Progenitor cell of endocrine pancreas (in vitro differentiated cells): ENCODE measurements at places on chromosomes 3 and 15. TPM values are rescaled to one million over a fixed set of nuclear protein-coding genes. Genes with fewer than 3 reads are reported as not detected.

GRCh38 chr3:170942011-170942410, 33.6 kb upstream of the EIF5A2 start:
- DNase-seq = no peak
- H3K36me3 ChIP-seq = no peaks in the 10 kb centered on the region
- no peaks in the 10 kb centered on the region for H3K4me1 ChIP-seq
- no peaks in the 10 kb centered on the region for H3K27me3 ChIP-seq

- DNase-seq = no peak
- peaks cover 8% of the 10 kb centered on the region for H3K27me3 ChIP-seq
- H3K36me3 ChIP-seq = no peaks in the 10 kb centered on the region
Measured at GRCh38 chr3:139695426-139696313, 17.9 kb upstream of the NMNAT3 start.

DNA sequence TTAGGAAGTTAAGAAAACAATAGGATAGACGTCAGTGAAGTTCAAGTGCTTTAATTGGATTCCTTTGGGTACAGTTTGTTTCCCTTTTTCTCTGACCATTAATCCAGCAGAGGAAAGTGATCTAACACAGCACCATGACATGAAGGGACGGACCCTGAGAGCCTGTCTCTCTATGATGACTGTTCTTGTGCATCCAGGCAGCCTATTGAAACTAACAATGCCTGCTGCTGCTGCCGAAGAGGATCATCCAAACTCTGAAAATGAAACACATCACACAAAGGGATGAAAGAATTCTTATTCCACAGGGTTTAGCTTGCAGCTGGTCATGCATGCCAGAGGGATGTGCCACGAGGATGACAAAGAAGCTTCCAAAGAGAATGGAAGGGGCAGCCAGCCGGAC, 75.5 kb downstream of the ZBTB20 start:
- H3K4me1 ChIP-seq = peaks cover 3% of the 10 kb centered on the region
- peaks cover 1% of the 10 kb centered on the region for H3K36me3 ChIP-seq
- no peak overlapping the region for H3K27ac ChIP-seq
- no peak overlapping the region for H3K4me3 ChIP-seq
- H3K27me3 ChIP-seq = no peaks in the 10 kb centered on the region
- DNase-seq = no peak

GRCh38 chr15:50267577-50267976, 2.1 kb upstream of the HDC start:
- no peak overlapping the region for H3K4me3 ChIP-seq
- no peak for DNase-seq
- H3K36me3 ChIP-seq = no peaks in the 10 kb centered on the region

DNA sequence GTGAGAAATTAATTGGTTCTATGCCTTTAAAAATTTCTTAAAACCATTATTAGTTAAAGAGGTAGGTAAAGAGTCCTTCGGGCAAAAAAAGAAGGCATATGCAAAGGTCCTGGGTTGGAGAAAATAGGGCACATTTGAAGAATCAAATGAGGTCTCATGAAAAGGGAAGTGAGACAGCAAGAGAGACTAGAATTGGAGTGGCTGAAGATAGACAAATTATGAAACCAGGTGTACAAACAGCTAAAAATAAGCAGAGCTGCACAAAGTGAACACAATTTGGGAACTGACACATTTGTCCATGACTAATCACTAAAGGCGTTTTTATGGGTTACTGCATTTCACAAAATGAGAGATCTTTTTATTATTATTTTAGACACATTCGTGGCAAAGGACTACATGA, 581.2 kb downstream of the PYDC2 start:
- H3K36me3 ChIP-seq = no peaks in the 10 kb centered on the region
- no peak for DNase-seq
- H3K27me3 ChIP-seq = no peaks in the 10 kb centered on the region
- H3K27ac ChIP-seq = no peak overlapping the region
- H3K4me1 ChIP-seq = no peaks in the 10 kb centered on the region

FYCO1 gene
- total RNA-seq = 17.0 and 18.0 TPM in 2 replicates

DNA sequence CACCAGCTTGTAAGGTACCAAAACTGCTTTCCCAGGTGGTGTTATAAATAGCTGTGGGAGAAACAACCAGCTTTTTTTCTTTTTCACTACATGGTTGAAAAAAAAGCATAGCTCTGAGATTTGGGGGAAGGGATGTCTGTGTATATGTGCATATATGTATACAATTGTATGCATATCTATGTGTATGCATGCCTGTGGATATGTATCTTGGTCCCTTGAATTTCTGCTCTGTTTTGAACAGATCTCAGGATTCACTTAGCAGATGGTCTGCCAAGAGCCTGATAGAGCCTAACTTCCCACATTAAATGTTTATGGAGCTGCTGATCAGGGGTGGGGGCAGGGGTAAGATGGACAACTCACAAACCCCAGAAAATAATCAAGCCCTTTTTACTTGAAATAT, 39.0 kb upstream of the CPNE4 start:
- no peak overlapping the region for H3K4me3 ChIP-seq
- H3K27ac ChIP-seq = no peak overlapping the region
- no peak for DNase-seq
- no peaks in the 10 kb centered on the region for H3K27me3 ChIP-seq
- H3K36me3 ChIP-seq = no peaks in the 10 kb centered on the region
- peaks cover 5% of the 10 kb centered on the region for H3K4me1 ChIP-seq

DNA sequence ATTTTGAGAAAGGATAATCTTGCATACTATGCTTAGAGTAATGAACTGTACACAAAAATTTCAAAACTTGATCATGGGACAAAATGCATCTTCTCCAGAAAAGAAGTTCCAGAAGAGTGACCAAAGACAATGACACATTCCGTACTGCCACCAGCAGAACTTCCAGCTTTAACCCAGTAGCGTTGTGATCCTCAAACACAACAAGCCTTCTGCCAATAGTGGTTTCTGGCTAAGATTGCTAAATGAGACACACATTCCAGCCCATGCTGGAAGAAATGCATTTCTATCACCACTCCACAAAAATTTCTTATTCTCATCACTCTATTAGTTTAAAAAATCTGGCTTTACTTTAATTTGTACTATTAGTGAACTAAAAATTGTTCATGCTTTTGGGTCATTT, 334.9 kb downstream of the TBC1D5 start:
- no peaks in the 10 kb centered on the region for H3K27me3 ChIP-seq
- H3K27ac ChIP-seq = no peak overlapping the region
- no peak overlapping the region for H3K4me3 ChIP-seq
- H3K4me1 ChIP-seq = peaks cover 4% of the 10 kb centered on the region
- DNase-seq = no peak
- peaks cover 4% of the 10 kb centered on the region for H3K36me3 ChIP-seq

RPS17 gene
- total RNA-seq = 1,639 and 1,699 TPM in 2 replicates

DNA sequence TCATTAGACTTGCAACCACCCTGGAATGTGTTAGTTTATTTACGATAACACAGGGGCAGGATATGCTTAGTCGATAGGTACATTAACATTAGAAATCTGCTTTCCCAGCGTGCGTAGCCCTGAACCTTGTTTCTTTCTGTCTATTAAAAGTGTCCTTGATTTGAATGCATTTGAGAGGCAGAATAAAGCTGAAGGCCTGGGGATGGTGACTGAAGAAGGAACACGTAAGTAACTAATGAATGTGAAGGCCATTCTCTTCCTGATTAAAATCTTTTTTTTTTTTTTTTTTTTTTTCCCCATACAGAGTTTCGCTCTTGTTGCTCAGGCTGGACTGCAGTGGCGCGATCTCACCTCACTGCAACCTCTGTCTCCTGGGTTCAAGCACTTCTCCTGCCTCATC, 142.8 kb upstream of the CHRM5 start:
- H3K27ac ChIP-seq = no peak overlapping the region
- H3K4me3 ChIP-seq = no peak overlapping the region
- DNase-seq = no peak
- H3K36me3 ChIP-seq = no peaks in the 10 kb centered on the region
- no peaks in the 10 kb centered on the region for H3K4me1 ChIP-seq
- H3K27me3 ChIP-seq = no peaks in the 10 kb centered on the region

DNA sequence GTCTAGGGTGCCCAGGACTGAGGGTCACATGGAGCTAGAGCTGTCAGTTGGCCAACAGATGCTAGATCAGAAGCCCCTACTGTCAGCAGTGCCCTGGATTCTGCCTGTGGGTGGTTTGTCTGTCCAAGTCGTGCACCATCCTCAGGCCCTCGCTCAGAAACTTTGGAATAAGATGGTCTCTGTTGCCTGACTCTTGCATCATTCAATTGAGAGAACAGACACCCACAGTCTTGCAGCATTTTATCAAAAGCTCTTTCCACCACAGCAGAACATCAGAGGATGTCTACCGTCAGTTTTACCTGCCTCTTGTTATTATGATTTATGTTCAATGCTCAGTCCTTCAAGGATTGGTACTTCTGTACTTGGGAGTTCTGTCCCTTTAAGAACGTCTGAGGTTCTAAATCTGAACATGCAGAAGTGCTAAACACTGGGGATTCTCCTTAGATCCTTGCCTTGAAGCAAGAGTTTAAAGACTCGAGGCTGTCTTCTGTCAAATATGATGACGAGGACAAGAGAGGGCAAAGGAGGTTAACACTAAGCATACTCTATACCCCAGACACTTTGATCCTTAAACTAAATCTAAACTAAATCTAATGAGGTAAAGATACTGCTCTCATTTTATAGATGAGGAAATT, 4.8 kb downstream of the AQP9 start:
- H3K4me1 ChIP-seq = no peaks in the 10 kb centered on the region
- no peak overlapping the region for H3K27ac ChIP-seq
- peaks cover 9% of the 10 kb centered on the region for H3K27me3 ChIP-seq
- no peak overlapping the region for H3K4me3 ChIP-seq

DNA sequence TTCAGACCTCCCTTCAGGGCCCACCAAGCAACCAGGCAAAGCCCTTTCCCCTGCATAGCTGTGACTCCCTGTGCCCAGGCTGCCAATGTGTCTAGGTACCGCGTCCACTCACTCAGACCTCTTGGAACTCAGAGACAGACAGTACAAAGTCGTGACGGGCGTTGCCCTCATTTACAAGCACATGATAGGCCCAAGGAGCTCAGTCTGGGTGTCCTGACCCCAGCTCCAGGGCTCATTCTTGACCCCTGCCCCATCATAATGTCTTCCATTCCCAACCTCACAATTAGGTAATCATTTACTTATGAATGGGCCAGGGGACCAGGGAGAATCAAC, 56.0 kb downstream of the KLF13 start:
- no peak for DNase-seq
- peaks cover 10% of the 10 kb centered on the region for H3K36me3 ChIP-seq
- no peak overlapping the region for H3K27ac ChIP-seq
- peaks cover 8% of the 10 kb centered on the region for H3K4me1 ChIP-seq
- peaks cover 3% of the 10 kb centered on the region for H3K27me3 ChIP-seq

DPPA2 gene
- 0.58 and 0.69 TPM in 2 replicates for total RNA-seq

RASGRF1 gene
- total RNA-seq = 0.16 and 0.17 TPM in 2 replicates

LMAN1L gene
- total RNA-seq = not detected in 2 replicates

GRCh38 chr15:52499506-52499905, 29.2 kb downstream of the MYO5A start:
- H3K36me3 ChIP-seq = peaks cover 2% of the 10 kb centered on the region
- no peak overlapping the region for H3K27ac ChIP-seq
- H3K4me3 ChIP-seq = no peak overlapping the region
- H3K4me1 ChIP-seq = no peaks in the 10 kb centered on the region
- H3K27me3 ChIP-seq = no peaks in the 10 kb centered on the region

RHCG gene
- total RNA-seq = not detected in 2 replicates

RTP3 gene
- total RNA-seq = not detected in 2 replicates

DNA sequence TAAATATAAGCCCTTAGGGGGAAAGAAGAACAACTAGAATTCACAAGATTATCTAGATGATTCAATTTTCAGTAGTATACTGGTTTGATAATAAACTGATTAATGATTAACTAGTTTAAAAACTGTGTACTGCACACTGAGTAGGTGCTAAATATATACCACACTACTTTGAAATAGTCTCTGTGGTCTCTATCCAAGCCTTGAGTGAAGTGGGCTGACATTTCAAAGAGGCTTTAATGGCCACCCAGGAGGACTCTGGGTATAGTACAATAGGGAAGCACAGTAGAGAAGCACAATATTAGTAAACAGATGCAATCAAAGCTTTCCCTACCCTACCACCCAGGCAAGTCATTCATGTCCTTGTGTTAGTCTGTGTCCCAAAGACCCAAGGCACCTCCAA, 46.7 kb downstream of the FILIP1L start:
- H3K36me3 ChIP-seq = no peaks in the 10 kb centered on the region
- no peaks in the 10 kb centered on the region for H3K27me3 ChIP-seq
- no peak overlapping the region for H3K4me3 ChIP-seq
- no peak for DNase-seq
- H3K4me1 ChIP-seq = peaks cover 18% of the 10 kb centered on the region

STAC gene
- total RNA-seq = 1.2 and 1.6 TPM in 2 replicates

- no peaks in the 10 kb centered on the region for H3K36me3 ChIP-seq
- no peak overlapping the region for H3K4me3 ChIP-seq
- H3K4me1 ChIP-seq = no peaks in the 10 kb centered on the region
Measured at GRCh38 chr15:83462953-83463433, 15.9 kb downstream of the SH3GL3 start.

STAB1 gene
- total RNA-seq = 0.27 and 0.46 TPM in 2 replicates

ZNF501 gene
- 6.7 and 7.5 TPM in 2 replicates for total RNA-seq

DNA sequence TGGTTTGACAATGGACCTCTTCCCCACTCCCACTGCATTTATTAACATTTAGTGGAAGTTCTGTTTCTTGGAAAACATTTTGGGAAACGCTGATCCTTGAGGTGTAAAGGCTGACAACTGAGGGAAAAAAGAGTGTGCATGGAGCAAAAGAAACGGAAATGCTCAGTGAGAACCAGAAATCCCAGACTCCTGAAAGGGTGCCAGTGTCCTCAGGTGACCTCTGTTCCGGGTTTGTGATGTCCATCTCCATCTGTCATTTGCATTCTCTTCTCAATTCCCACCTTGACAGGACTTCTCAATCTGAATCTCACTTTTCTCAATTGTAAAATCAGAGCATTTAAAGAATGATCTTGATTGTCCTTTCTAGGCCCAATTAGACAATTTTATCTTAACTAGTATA, 71.1 kb upstream of the FAM3D start:
- no peaks in the 10 kb centered on the region for H3K27me3 ChIP-seq
- no peaks in the 10 kb centered on the region for H3K4me1 ChIP-seq
- H3K4me3 ChIP-seq = no peak overlapping the region
- no peak for DNase-seq

DNA sequence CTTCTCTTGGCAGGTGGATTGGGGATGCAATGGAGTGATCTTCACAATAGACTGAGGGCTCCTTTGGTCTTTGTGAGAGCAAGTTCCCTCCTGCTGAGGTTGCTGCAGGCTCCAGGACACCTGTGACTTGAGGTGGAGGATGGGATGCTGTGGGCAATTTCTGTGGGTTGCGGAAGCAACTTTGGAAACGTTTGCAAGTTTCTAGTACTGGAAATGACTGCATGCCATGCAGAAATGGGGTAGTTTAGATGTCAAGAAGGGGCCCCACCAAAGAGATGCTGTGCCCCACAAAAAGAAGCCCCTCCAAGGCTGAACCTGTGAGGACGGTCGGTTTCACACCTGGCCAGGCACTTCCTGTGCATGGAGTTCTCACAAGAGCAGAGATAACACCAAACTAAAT, 80.4 kb upstream of the XCR1 start:
- H3K36me3 ChIP-seq = no peaks in the 10 kb centered on the region
- no peak overlapping the region for H3K4me3 ChIP-seq
- H3K27me3 ChIP-seq = no peaks in the 10 kb centered on the region
- DNase-seq = no peak

GRCh38 chr3:65595222-65596028, 443.3 kb downstream of the MAGI1 start:
- no peak for DNase-seq
- H3K4me1 ChIP-seq = peaks cover 34% of the 10 kb centered on the region
- H3K36me3 ChIP-seq = no peaks in the 10 kb centered on the region
- no peak overlapping the region for H3K27ac ChIP-seq
- no peaks in the 10 kb centered on the region for H3K27me3 ChIP-seq
